ENCODE measurements at places on chromosomes 5 and 9. TPM values are rescaled to one million over a fixed set of nuclear protein-coding genes. Genes with fewer than 3 reads are reported as not detected.

NTRK2 gene
- 266 TPM for total RNA-seq

PCA3 gene
- 0.16 TPM for total RNA-seq

SSNA1 gene
- 13.4 TPM for total RNA-seq

AQP3 gene
- not detected for total RNA-seq

TMEM38B gene
- total RNA-seq = 22.1 TPM

INVS gene
- 24.2 TPM for total RNA-seq

INSYN2B gene
- total RNA-seq = 1.4 TPM

FOXD4L5 gene
- total RNA-seq = 0.47 TPM

CMBL gene
- 3.9 TPM for total RNA-seq

PCDHGA10 gene
- 12.0 TPM for total RNA-seq

SPATA31E1 gene
- total RNA-seq = not detected

JAKMIP2 gene
- total RNA-seq = 67.7 TPM

KIF4B gene
- total RNA-seq = 0.16 TPM

TLX3 gene
- not detected for total RNA-seq

KIF20A gene
- total RNA-seq = 4.1 TPM

SLC28A3 gene
- total RNA-seq = not detected

SNCAIP gene
- total RNA-seq = 48.2 TPM

ADAMTS12 gene
- 1.2 TPM for total RNA-seq

PPP2R2B gene
- total RNA-seq = 141 TPM

SMIM33 gene
- total RNA-seq = not detected

MARCOL gene
- not detected for total RNA-seq

GLDC gene
- total RNA-seq = 10.0 TPM

CCDC69 gene
- total RNA-seq = 0.78 TPM

GRIN1 gene
- total RNA-seq = 31.2 TPM

CENPP gene
- total RNA-seq = 8.6 TPM

C5orf58 gene
- total RNA-seq = not detected

PCDHA6 gene
- total RNA-seq = 24.8 TPM

TMC1 gene
- total RNA-seq = 0.78 TPM

CD72 gene
- total RNA-seq = 0.47 TPM

PCSK5 gene
- 16.5 TPM for total RNA-seq

PDE6A gene
- total RNA-seq = not detected

PHF24 gene
- total RNA-seq = 25.6 TPM

MELK gene
- 5.9 TPM for total RNA-seq

FAM221B gene
- not detected for total RNA-seq

OR1J2 gene
- total RNA-seq = not detected

HTR4 gene
- 0.16 TPM for total RNA-seq

SLC46A2 gene
- total RNA-seq = not detected

STOML2 gene
- total RNA-seq = 48.7 TPM

PTGDS gene
- 52.1 TPM for total RNA-seq

QRFP gene
- not detected for total RNA-seq

TEX48 gene
- total RNA-seq = not detected

CDKN2B gene
- total RNA-seq = 0.16 TPM

IFNA21 gene
- total RNA-seq = not detected

PCDHGB7 gene
- total RNA-seq = 15.6 TPM

STKLD1 gene
- total RNA-seq = 1.6 TPM

GPBP1 gene
- 159 TPM for total RNA-seq

SPACA9 gene
- total RNA-seq = 2.8 TPM

PDCD1LG2 gene
- 0.62 TPM for total RNA-seq

WDR38 gene
- not detected for total RNA-seq

CCDC183 gene
- 2.8 TPM for total RNA-seq

HOMER1 gene
- total RNA-seq = 174 TPM

ADAMTS6 gene
- total RNA-seq = 17.5 TPM

SHOC1 gene
- total RNA-seq = 0.16 TPM

ANKRD33B gene
- 4.2 TPM for total RNA-seq

FAT2 gene
- total RNA-seq = 0.31 TPM

CARTPT gene
- not detected for total RNA-seq

ZDHHC21 gene
- total RNA-seq = 68.6 TPM

FBN2 gene
- total RNA-seq = 8.6 TPM

GPR150 gene
- not detected for total RNA-seq

NIPSNAP3A gene
- 110 TPM for total RNA-seq
